ENCODE measurements at places on chromosomes 1 and 21. TPM values are rescaled to one million over a fixed set of nuclear protein-coding genes. Genes with fewer than 3 reads are reported as not detected.

DNA sequence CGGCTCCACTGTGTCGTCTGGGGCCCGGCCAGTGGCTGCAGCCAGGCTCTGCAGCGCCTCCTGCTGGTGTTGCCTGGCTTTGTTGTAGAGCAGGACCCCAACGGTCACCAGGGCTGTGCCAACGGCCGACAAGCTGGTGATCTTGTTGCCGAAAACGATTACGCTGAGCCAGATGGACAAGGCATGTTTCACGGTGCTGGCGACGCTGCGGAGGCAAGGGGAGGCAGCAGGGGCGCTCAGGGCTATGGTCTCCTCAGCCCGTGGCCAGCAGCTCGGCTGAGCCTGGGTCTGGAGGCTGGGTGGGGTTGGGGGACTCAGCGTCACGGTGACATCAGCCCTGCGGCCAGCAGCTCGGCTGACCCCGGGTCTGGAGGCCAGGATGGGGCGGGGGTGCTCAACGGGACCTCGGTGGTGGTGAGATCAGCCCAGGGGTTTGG, 7.0 kb upstream of the CDK11B start:
- no peak for DNase-seq
- H3K4me3 ChIP-seq, result no peak overlapping the region
- no peak overlapping the region for H3K27ac ChIP-seq
- peaks cover 3% of the 10 kb centered on the region for H3K36me3 ChIP-seq

DNA sequence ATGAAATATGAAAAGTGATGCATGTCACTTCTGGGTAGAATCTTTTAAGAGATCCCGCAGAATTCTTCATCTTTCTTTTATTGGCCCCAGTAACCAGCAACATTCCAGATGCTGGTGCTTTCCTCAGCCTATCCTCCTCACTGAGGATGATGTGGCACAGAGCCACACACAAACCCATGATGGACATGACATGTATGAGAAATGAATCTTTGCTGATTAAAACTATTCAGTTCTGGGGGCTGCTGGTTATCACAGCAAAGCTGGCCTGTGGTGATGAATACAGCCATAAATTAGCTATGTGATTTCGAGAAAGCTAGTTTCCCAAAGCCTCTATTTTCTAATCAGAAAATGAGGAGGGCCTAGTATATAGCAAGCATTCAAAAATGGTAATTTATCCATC, 8.3 kb upstream of the ERICH3 start:
- H3K27me3 ChIP-seq, result no peaks in the 10 kb centered on the region
- H3K4me1 ChIP-seq, result no peaks in the 10 kb centered on the region
- no peak overlapping the region for H3K27ac ChIP-seq
- H3K36me3 ChIP-seq, result no peaks in the 10 kb centered on the region

- peaks cover 7% of the 10 kb centered on the region for H3K27me3 ChIP-seq
- no peak for DNase-seq
- H3K27ac ChIP-seq, result no peak overlapping the region
These were observed 5.8 kb downstream of the LINGO4 start for GRCh38 chr1:151799179-151800022.

GRCh38 chr1:153647346-153647714, 11.2 kb upstream of the SNAPIN start:
- peak overlapping the region; percentile 31 for H3K27ac ChIP-seq
- no peak for DNase-seq
- peaks cover 35% of the 10 kb centered on the region for H3K4me1 ChIP-seq

OLIG2 gene
- total RNA-seq, result not detected

LPAR3 gene
- 4.2 TPM for total RNA-seq
